NCI-H2227 treated with DMSO at 0.1 percent for 48 hours (cell line): ENCODE measurements at places on chromosomes 11 and 22.

- no peak for DNase-seq
Observed at GRCh38 chr11:86449993-86450629, 75.4 kb downstream of the CCDC81 start.

DNA sequence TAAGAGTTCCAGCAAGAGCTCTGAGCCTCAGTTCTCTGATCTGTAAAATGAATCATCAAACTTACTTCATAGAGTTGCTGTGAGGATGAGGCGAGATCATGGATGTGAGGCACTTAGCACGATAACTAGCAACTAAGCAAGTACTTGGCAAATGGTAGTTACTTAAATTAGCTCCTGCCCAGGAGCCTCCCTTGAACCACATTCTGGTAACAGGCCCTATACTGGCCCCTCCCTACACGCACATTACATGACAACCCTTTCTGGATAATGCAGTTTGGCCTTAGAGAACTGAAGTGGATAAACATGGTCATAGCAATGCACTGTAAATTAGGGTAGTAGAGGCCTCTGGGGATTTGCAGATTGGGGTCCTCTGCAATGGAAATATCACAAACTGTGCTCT lies 187.4 kb upstream of the NARS2 start:
- no peak for DNase-seq

DNA sequence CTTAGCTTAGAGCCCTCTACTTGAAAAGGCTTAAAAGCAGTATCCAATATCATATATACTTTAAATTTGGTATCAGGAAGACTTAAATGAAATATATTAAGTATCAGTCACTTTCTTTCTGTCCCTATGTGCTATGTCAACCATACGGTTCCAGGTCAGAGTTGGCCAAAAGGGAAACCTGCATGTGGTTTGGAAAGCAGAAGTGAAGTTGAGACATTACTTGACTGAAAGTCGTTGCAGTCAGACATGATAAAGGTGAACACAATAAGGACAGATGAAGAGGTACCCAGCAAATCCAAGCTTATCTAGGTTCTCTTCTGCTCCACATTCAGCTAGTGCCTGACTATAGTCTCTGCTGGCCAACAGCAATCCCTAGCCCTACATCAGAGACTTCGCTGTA lies 336.8 kb downstream of the KCNA4 start:
- no peak for DNase-seq

- no peak for DNase-seq
Observed at GRCh38 chr22:24420072-24420976, 7.1 kb upstream of the ADORA2A start.

DNA sequence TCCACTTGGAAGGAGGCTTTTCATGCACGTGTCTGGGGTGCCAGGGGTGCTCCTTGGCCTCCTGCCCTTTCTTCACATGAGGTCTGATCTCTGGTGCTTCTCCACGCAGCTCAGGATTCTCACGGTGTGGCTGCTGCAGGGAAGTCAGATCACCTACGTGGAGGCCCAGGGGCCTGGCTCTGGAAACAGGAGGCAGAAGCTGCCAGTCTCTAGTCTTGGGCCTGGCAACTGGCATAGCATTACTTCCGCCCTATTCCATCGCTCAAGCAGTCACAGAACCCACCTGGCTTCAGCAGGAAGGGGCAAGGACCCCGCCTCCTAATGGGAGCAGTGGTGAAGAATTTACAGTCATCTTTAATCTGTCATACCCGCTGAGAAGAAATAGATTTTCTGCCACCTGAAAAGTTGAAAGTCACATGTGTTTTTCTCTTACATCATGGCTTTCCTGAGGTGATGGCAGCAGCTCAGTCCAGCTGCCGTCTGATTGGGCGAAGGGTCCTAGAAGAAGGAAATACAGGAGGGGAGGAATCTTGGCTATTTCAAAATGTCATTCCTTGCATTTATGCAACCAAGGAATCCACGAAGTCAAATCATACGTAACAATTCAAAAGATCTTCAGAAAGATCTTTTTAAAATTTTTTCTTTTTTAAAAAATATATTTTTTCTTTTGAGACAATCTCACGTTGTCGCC lies 50.1 kb upstream of the DKK3 start:
- DNase-seq, result no peak

DNA sequence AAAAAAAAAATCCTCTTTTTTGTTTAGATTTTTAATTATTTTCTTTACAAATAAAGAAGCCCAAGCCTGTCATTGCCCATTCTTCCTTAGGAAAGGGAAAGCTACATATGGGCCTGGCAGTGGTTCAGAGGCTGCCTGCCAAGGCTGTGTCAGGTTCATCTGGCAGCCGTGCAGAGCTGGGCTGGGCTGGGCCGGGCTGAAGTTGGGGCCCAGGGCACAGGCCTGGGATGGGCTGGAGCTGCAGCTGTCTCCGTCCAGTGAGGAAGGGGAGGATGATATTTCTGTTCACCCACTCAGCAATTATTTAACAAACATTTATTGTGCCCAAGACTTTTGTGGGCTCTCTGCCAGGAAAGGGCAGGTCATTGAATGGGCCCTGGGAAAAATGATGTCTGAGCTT lies 4.6 kb downstream of the PRR5L start:
- no peak for DNase-seq

GRCh38 chr11:1770528-1770927 lies 6.8 kb upstream of the CTSD start:
- DNase-seq, result no peak

GRCh38 chr22:46604306-46604690 lies 15.9 kb upstream of the GRAMD4 start:
- DNase-seq, result no peak

- no peak for DNase-seq
Observed at GRCh38 chr11:116184763-116185162, 588.0 kb downstream of the BUD13 start.

- DNase-seq, result no peak
Observed at GRCh38 chr22:44380756-44381486, 68.2 kb upstream of the SHISAL1 start.

DNA sequence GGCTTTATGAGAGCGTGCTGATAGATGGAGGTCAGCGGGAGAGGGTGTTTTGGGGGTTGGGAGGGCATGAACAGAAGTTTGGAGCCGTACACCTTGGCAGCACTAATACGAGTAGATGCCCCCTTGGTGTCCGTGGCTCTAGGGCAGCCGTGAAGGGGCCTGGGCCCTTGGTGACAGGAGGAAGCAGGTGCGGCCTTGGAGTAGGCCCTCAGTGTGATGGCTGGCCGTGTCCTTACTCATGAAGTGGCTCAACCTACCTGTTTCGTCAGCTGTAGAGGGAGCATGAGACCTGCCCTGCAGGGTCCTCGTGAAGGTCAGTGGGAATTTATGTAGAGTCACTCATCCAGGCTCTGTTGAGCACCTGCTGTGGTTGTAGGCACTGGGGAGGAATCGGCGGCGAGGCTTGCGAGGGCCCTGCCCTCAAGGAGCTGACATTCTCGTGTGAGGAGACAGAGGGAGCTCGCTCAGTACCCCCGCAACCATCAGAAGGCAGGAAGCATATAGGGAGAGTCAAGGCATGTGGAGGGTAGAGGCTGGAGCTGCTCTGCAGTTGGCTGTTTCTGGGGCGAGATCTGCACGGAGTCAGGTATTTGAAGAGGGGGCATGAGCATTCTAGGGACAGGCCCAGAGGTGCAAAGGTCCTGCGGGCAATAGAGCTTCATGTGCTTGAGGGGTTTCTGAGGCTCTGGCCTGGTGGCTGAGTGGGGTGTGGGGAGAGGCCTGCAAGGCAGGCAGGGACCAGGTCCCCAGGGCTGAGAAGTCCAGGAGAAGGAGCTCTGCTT lies 39.6 kb downstream of the TBC1D22A start:
- DNase-seq, result no peak

GRCh38 chr22:27134315-27134701 lies 476.9 kb downstream of the MIAT start:
- no peak for DNase-seq

GRCh38 chr11:69064394-69064957 lies 15.7 kb downstream of the TPCN2 start:
- no peak for DNase-seq

DNA sequence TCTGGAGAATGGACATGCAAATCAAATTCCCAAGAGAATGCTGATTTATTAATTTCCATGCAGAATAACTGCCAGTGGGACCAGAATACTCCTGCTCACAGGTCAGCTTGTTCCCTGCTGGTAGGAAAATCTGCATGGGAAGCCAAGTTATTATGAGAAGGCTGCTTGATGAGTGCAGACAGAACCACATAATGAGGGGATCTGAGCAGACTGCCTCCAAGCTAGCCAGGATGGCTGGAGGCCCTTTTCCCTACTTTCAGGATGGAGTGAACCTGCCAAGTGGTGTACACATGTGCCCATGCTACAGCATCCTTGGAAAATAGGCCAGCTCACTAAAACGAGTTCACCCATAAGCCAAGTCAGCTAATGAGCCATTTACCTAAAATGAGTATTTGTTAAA lies 55.2 kb upstream of the ZBED5 start:
- no peak for DNase-seq

GRCh38 chr11:122786896-122787295 lies 51.4 kb upstream of the CRTAM start:
- DNase-seq, result no peak

DNA sequence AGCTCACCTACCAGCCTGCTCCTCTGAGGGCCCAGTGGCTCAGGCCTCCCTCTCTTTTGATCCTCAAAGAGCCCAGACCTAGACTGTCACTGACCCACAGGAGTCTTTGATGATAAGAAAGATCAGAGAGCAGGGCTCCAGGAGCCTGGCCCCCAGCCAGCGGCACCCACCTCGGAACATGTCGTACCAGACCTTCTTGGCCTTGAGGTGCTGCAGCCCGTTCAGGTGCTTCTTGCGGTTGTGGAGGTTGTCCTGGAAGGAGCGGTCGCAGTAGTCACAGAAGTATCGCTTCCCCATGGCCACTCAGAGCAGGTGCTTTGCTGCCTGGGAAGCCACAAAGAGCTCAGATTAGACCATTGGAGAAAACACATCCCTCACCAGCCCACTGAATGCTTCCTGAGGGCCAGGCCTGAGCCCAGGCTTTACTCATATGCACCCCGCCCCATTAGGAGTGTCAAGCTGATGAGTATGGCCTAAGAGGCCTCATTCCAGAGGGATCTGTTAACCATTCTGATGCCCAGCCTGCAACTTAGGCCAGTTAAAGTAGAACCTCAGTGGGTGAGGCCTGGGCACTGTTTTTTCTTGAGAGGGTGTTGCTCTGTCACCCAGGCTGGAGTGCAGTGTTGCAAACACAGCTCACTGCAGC lies 18.4 kb downstream of the ZMAT5 start:
- no peak for DNase-seq

DNA sequence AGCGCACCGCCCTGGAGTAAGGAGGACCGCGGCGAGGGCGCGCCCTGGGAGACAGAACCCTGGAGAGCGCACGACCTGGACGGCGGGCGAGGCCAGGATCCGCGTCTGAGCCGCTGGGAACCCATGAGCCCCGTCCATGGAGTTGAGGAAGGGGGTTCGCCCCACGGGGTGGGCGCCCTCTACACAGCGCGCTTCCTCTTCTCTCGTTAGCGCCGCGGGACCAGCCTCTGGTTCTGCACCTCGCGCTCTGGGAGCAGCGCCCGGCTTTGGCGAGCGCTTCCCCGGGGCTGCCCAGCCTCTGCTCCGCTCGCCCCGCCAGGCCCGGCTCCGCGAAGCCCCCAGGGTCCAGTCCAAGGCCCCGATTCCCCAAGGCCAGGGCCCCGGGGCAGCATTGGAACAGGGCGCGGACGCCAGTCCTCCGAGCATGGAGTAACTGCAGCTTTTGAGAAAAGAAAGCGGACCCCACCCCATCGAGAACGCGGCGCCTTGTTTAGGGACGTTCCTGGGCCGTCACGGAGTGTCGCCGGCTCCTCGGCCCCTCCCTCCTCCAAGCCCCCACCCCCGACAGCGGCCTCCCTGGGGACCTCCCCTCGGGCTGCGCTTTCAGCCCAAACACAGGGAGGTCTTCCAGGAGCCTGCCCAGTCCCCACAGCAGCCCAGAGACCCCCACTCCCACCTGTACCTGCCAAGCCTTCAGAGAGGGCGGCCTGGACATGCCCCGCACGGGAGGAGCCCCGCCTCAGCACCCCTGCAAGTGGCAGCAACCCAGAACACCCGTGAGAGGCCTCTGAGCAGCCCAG lies 56.2 kb downstream of the BRD1 start:
- no peak for DNase-seq

DNA sequence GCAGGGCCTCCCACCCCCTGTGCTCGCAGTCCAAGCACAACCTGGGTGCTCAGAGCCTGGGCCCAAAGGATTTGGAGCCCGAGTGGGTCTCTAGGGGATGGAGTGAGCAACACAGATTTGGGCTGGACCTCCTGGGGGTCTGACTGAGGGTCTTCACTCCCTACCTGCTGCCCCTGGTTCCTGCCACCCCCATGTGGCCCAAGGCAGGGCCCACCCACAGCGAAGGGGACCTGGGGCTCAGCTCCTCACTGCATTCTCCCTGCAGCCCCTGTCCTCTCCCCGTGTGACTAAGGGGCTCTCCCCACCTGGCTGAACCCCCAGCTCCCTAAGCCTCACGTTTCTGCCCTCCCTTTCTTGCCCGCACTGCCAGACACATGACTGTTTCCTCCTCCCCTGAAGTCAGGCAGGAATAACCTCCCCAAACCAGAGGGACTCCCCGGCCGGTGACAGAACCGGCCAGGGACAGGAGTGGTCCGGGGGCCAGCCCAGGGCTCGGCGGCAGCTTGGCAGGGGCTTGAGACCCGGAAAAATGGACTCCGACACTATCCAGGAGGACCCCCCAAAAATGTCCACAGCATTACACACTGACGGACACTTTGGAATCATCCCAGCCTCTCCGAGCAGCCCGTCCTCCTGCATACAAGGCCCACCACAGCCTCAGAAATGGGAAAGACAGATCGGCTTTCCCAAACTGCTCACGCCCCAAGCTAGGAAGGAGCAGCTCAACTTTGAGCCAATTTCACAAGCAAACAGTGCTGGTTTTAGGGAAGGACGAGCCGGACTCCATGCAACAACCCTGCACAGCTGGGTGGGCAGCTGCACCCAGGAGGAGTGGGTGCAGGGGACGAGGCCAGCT lies 57.8 kb downstream of the BRD1 start:
- no peak for DNase-seq

DNA sequence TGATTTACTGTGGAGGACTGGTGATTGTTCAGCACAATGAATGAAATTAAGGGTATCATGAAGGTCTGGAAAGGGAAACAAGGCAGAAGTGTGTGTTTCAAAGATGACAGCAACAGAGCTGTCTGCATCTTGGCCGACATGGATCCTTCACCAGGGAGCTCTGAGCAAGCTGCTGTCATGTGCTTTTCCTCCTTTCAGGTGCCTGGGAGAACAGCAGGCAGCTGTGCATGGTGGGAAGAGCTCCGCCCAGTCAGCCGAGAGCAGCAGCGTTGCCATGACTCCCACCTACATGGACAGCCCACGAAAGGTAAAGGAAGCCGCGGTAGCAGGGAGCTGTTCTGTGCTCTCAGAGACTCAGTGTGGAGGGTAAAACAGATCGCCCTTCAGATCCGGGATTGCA lies 87.1 kb upstream of the YWHAH start:
- peak; percentile 83 for DNase-seq
